AG04450 (cell line): ENCODE measurements at places on chromosomes 4 and X. TPM values are rescaled to one million over a fixed set of nuclear protein-coding genes. Genes with fewer than 3 reads are reported as not detected.

GRCh38 chr4:150358691-150359090, 223.3 kb upstream of the MAB21L2 start:
- DNase-seq, result no peak

DNA sequence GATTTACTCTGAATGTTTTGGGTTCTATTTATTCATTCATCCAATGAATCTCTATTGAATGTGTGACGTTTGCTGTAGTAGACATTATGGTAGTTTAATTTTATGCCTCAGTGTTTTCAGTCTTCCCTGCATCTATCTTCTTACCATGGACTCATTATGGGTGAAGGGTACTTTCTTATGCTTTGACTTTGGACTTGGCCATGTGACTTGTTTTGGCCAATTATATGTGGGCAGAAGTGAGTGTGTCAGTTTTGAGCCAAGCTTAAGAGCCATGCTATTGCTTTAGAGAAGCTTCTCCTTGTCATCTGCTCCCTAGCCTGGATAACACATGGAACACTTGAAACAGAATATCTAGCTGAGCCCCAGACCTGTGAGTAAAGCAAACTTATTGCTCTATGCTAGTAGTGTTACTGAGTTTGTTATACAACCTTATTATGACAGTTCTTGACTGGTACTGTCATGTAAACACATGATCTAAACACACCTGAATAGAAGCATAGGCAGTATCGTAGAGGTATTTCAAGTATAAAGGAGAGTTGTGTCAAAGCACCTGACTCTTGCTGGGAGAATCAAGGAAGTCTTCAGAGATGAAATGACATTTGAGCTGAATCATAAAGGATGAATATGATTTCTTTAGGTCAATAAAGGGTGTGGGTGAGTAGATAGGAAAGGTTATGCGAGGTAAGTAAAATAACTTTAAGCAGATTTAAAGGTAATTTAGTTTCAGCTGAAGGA, 128.4 kb downstream of the NAA11 start:
- DNase-seq, result no peak

- DNase-seq, result no peak
Observed at GRCh38 chrX:77900688-77901087, 1.4 kb downstream of the COX7B start.

The GLRB gene
- 8.3 and 11.8 TPM in 2 replicates for polyA plus RNA-seq

- no peak for DNase-seq
Observed at GRCh38 chr4:93671093-93671492, 157.5 kb upstream of the ATOH1 start.

DNA sequence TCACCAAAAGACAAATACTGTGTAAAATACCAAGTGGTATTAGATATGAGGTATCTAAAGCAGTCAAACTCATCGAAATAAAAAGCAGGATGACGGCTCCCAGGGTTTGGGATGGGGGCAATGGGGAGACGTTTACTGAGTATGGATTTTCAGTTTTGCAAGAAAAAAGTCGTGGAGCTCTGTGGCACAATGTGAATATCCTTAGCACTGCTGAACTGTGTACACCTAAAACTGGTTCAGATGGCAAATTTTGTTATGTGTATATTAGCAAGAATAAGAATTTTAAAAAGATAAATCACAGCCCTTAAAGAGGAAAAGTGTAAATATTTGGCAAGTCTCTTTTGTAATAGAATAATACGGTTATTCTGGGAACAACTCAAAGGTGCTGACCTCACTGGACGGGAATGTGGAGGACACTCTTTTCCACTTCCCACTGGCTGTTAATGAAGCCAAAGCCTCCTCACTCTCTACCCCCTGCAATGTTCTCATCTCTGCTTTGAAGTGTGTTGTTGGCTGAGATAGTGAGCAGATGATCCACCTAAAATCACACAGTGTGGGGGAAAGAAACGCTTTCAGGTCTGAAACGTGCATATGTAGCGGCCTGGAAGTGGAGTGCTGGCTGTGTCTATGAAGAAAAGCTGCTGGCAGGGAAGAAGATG, 49.2 kb downstream of the SEL1L3 start:
- DNase-seq, result peak; percentile 34

- DNase-seq, result no peak
Observed at GRCh38 chr4:53557669-53558064, 33.6 kb downstream of the LNX1 start.

- peak; percentile 74 for DNase-seq
Observed at GRCh38 chr4:113394730-113395530, 345.5 kb downstream of the ANK2 start.

DNA sequence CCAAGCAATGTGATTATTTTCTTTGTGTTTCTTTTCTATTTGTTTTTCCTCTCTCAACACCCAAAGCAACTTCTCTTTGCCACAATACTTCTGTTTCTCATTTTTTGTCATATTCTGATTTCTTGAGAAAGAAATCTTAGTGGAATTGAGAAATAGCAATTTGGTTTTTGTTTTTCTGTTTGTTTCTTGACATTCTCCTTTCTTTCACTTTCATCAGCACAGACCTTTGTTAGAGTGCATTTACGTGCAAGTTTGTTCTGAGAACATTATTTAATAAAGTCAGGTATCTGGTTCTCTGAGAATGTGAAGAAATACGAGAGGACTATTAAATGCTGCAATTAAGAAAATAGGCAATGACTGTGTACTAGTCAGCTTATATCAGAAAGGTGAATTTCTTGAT, 608.1 kb upstream of the AADAT start:
- no peak for DNase-seq

GRCh38 chrX:13051529-13052172, 7.2 kb upstream of the FAM9C start:
- no peak for DNase-seq

- no peak for DNase-seq
Observed at GRCh38 chrX:43562372-43562771, 93.7 kb upstream of the MAOA start.

The ADH5 gene
- polyA plus RNA-seq, result 349 and 437 TPM in 2 replicates

GRCh38 chrX:1330605-1331004, 6.0 kb upstream of the IL3RA start:
- DNase-seq, result no peak

GRCh38 chr4:186651181-186651603, 72.5 kb downstream of the FAT1 start:
- no peak for DNase-seq

GRCh38 chrX:67604979-67605703, 61.3 kb downstream of the AR start:
- DNase-seq, result peak; percentile 72

DNA sequence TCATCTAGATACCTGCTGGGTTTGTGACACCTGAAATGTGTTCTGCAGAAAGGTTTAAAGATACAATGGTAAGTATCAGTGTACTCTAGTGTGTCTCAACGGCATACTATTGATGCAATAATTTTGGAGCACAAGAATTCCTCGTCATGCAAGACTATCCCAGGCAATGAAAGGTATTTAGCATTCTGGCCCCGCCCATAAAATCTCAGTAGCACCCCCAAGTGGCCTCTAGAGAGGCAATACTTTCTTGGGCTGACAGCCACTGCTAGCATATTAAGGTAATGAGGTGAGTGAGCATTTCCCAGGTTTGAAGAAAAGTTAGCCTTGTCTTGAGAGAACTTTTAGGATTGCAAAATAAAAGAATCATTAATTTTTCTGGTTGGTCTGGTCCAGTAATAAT, 24.0 kb downstream of the TAB3 start:
- no peak for DNase-seq

- no peak for DNase-seq
Observed at GRCh38 chr4:123092586-123092985, 170.2 kb upstream of the NUDT6 start.

GRCh38 chr4:76489686-76490161, 54.7 kb downstream of the SHROOM3 start:
- DNase-seq, result no peak

The DCUN1D4 gene
- polyA plus RNA-seq, result 55.7 and 67.2 TPM in 2 replicates

- DNase-seq, result no peak
Observed at GRCh38 chrX:150182161-150182560, 181.0 kb upstream of the MAMLD1 start.
